ENCODE measurements at places on chromosomes 12 and 14. TPM values are rescaled to one million over a fixed set of nuclear protein-coding genes. Genes with fewer than 3 reads are reported as not detected.

DNA sequence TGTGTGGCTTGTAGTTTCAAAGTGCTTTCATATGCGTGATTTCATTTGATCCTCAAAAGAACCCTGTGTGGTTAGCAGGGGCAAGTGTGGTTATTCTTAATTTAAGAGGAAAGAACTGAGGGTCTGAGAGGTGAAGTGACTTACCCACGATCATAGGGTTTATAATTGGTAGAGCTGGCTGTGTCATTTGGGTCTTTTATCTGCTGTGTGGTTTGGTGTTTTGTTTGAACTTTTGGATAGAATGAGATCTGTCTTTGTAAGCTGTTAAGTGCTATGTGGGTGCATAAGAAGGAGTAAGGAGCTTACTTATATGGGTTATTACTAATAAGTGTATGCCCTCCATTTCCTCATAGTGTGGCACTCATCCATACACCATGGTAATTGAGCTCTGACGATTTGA is 190.0 kb downstream of the CACNA1C start:
- no peak for DNase-seq

GRCh38 chr12:30884799-30885198 is 41.7 kb upstream of the TSPAN11 start:
- no peak for DNase-seq

DNA sequence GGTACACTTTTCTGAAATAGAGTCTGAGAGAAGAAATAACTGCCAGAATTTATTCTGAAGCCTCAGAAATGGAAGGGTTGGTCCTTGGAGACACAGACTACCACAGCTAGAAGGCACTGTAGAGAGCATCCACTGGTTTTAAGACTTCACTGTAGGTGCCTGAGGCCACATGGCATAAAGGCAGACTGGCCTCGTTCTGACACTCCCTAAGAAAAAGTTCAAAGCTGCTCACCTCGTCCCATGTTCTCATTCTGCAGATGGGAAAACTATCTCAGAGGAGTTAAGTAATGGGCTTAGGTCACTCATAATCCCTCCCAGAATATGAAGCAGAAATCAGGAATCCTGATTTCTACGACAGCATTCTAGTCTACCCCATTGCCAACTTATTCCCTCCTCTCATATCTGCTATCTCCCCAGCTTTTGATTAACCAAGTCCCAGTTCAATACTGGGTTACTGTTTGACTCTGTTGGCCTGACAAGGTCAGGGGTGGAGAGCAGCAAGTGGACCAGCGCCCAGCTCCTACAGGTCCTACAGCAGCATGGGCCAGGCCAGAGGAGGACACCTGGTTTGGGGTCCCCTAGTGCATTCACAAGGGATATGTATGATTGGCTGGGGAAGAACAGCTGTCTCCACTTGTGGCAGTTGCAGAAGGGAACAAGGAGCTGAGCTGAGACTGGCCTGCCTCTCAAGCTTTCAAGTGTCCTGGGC is 3.7 kb downstream of the ITGA5 start:
- no peak for DNase-seq

- no peak for DNase-seq
These were observed 218.0 kb upstream of the RGS6 start for GRCh38 chr14:71714225-71714624.

DNA sequence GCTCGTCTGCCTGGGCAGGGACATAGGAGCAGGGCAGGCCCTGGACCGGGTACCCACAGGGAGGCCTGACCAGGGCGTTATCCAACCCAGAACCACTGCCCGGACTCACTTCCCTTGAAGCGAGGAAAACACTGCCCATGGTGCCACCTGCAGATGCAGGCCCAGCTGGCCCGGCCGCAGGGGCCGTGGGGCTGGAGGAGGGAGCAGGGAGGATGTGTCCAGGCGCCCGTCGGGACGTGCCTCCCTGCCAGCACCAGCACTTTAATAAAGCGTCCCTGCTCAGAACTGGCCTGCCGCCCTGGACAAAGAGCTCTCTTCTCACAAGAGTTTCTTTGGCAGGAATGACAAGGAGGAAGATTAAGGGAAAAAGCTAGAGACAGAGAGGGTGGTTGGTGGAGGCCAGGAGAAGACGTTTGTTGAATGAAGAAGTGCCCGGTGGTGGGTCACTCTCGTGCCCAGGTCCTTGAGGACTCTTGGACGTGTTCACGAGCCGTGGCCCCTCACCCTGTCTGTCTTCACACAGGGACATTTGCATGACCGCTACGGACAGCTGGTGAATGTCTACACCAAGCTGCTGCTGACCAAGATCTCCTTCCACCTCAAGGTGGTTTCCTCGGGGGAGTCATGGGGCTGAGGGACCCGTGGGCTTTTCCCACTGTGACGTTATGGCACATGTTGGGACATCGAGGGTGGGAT is 14.2 kb downstream of the HIP1R start:
- no peak for DNase-seq

GRCh38 chr12:52183544-52183910 is 8.3 kb downstream of the KRT80 start:
- no peak for DNase-seq

KIF21A gene
- 14.2 TPM for total RNA-seq

GRCh38 chr12:59936534-59936933 is 340.7 kb downstream of the SLC16A7 start:
- no peak for DNase-seq

GRCh38 chr12:113203852-113204760 is 17.2 kb upstream of the TPCN1 start:
- DNase-seq = no peak

CPNE6 gene
- not detected for total RNA-seq

- DNase-seq = no peak
These were observed 242.0 kb upstream of the MDGA2 start for GRCh38 chr14:47917344-47917954.

GRCh38 chr12:93704625-93705024 is 27.4 kb downstream of the CRADD start:
- no peak for DNase-seq

GMPR2 gene
- total RNA-seq = 44.0 TPM

DNA sequence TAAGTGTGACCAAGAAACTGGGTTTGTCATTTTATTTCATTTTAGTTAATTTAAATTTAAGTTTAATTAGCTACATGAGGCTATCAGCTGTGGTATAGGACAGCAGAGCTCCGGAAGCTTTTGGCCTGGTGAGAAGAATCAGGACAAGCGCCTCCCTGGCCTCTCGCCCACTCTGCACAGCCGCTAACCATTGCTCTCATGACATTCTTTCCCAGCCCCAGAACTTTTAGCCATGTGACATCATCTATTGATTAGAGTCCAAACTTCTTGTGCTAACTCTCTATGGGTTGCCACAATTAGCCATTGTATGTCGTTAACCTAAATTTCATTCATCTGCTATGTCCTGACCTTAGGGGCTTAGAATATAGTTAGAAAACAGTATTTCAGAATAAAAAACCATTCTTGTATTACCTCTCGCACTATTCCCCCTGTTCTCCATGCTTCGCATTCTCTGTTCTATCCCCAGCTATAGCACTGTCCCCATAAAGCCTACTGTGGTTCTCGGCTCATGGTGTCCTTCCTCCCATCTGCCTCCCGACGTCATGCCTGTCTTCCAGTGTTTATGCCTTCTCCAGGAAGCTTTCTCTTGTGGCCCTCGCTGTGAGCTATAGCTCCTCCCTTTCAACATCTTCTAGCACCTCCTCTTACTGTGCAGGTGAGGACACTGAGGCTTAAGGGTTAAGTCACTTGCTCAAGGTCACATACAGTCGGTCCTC is 23.5 kb downstream of the SSH1 start:
- DNase-seq = no peak

TC2N gene
- 214 TPM for total RNA-seq

FAM90A1 gene
- total RNA-seq = not detected

IAPP gene
- total RNA-seq = not detected

GRCh38 chr12:1353451-1353850 is 240.9 kb downstream of the FBXL14 start:
- no peak for DNase-seq

DNA sequence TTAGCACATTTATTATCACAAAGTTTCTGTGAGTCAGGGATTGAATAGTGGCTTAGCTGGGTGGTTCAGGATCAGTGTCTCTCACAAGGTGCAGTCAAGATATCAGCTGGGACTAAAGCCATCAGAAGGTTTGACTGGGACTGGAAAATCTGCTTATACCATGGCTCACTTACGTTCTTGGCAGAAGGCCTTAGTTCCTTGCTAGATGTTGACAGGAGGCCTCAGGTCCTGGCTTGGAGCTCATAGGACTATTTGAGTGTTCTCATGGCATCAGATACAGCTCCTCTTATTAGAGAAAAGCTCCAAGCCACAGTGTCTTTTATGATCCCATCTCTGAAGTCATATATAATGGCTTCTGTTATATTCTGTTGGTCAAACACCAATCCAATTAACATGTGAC is 127.3 kb downstream of the SLC6A15 start:
- no peak for DNase-seq

NPFF gene
- not detected for total RNA-seq

- DNase-seq = no peak
These were observed 21.4 kb downstream of the FAIM2 start for GRCh38 chr12:49882248-49882850.

Measured in T-helper 17 cell (primary cell).